Stimulated activated CD4-positive, alpha-beta T cell treated with anti-CD3 and anti-CD28 coated beads, Interleukin-4, amount 100 ng/mL, for 1 hour (primary cell): ENCODE measurements at places on chromosomes 5 and 9.

GRCh38 chr9:73170185-73170957, 18.7 kb downstream of the ANXA1 start:
- DNase-seq: no peak

- DNase-seq: no peak
These were observed 4.8 kb downstream of the IL9 start for GRCh38 chr5:135890867-135891266.

DNA sequence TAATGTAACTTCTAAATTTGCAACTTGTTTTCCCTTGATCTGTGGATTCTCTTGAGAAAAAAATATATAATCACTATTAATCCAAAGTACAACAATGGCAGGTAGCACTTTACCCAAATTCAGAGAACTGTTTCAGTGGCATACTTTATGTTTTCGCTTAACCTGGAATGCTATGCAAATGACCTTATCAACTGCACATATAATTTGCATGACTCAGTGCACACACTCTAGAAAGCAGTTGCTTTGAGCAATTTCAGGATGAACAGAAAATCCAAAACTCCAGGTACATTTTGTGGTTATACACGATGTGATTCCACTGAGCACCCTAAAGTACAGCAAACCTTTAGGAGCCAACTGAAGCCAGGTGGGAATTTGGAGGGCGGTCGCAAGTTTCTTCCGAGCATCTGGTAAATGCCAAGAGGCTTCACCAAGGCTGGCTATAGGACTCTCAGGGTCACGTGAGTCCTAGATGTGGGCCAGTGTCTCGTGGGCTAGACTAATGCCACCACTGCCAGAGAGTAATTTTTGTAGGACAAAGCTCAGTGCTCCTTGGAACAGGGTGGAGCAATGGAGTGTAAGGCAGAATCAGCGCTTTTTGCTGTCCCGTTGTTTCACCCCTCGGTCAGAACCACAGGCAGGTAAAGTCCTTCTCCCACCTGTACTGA, 37.3 kb downstream of the DMGDH start:
- DNase-seq: no peak

DNA sequence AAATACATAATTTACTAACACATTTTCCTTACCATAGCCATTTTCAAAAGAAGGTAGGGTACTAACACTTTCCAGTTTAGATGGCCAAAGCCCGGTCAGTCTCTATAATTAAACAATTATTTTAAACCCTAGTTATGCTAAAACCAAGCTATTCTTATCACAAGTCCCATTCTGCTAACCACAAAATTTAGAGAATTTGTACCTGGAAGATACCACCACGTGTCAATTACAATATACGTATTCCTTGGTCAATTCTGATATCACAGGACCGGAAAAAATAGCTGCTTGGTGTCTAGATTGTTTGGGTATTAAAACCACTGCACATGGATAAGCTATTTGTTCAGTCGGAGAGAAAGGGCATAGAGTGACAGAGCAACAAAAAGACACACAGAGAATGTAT, 18.9 kb upstream of the SKP1 start:
- DNase-seq: no peak

DNA sequence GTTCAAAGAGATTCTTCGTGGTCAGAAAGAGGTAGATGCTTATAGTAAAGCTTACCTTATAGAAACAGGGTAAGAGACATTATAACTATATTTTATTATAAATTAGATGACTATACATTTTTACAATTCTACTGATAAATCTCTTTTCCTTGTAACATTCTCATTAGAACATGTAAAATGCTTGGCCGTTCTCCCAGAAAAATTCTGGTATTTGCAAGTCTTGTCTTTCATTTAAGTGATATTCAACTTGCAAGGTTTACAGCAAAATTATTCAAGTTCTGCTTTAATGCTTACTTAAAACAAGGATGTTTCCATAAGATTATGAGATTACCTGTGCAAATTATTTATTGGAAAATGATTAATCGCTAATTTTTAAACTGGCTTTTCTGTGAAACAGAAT, 41.3 kb upstream of the CDH18 start:
- DNase-seq: no peak

GRCh38 chr5:66122379-66123034, 21.6 kb upstream of the SREK1 start:
- DNase-seq: no peak

GRCh38 chr5:158313027-158313732, 454.2 kb upstream of the CLINT1 start:
- no peak for DNase-seq

DNA sequence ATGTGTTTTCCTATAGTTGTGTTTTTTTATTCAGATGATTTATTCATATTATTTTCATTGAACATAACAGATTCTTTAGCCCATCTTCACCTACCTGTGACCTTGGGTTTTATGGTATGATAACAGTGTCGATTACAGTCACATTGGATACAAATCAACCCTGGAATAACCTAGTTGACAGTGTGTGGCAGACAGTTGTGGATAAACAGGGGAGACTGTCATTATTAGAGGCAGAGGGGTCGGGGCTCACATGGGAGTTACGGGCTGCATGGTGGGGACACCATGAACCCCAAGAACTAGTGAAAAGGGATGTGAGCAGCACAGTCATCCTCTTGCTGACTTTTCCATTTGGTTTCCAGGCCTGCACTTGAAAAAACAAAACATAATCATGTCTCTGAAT, 29.9 kb upstream of the MAP1B start:
- DNase-seq: no peak

- no peak for DNase-seq
These were observed 2.2 kb downstream of the IRX4 start for GRCh38 chr5:1880377-1881025.

DNA sequence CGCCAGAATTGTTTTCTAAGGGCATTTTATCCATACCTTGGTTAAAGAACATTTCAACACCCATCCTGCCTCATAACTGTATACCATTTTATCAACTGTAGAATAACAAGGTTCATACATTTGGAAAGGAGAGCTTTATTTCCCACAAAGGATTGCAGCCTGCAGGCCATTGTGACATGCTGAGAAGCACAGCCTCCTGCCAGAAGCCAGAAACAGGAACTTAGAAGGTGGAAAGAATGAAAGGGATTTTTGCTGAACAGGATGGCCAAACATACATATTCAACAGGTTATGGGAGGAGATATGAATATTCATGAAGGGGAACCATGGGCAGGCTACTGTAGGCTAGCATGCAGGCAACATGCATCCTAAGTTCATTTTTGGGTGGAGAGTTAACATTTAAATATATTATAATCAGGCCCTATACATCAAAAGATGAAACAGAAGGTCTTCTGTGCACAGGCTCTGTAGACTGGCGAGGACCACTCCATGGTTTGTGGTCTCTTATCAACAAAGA, 59.9 kb upstream of the DIRAS2 start:
- no peak for DNase-seq

GRCh38 chr9:69945671-69946141, 97.9 kb upstream of the MAMDC2 start:
- DNase-seq: no peak

DNA sequence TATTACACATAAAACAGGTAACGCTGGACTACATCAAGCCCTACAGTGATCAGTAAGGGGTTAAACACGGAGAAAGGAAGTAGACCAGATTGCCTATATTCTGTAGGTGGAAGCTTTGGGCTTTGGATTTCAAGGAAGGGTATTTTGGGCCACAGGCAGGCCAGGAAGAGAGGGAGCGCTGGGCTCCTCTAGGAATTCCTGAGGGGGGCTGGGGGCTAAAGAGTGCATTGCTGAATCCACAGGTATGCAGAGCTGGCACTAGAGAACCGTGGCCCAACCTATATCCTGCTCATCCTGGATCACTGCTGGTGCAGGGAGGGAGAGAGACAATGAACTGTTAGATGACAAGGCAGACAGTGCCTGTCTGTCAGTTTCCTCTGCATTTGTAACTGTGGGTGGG, 367.1 kb downstream of the CSNK1G3 start:
- no peak for DNase-seq

GRCh38 chr5:61974680-61975079, 331.3 kb upstream of the KIF2A start:
- no peak for DNase-seq

DNA sequence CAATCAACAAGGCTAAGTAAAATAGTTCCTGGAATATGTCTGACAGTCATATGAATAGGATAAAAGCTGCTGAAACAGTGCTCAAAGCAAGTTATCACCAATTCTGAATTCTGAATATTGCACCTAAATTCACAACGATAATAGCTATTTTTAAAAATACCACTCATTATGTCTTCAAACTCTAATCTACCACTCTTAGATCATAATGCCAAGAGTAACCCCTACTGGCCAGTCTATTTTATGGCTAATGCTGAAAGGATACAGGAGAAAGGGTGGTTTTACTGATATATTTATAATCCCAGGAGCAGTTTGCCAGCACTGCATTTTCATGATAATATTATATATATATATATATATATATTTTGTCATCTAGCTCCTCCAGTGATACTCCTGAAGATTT, 232.8 kb downstream of the PDE4D start:
- DNase-seq: no peak
